Muscle of arm (tissue), 14 donors: ENCODE measurements at places on chromosomes 3 and 15.

DNA sequence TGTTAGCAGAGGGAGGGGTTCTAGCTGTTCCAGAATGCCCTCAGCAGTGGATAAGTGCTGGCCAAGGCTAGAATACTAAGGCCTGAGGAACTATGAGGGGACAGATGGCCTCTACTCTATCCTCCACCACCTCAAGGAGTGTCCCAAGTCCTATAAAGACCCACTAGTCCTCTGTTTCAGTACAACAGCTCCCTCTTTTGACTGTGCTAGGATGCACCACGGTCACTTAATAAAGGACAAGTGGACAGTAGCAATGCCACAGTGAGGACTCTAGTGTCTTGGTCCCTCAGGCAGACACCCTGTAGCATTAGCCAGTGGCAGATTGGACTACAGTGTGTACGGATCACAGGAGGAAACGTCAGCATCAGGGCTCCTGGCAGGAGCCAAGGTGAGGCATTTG, 171.8 kb upstream of the PROK2 start:
- no peak for DNase-seq

- DNase-seq: no peak
These were observed 45.2 kb downstream of the SPRED1 start for GRCh38 chr15:38297623-38298388.

GRCh38 chr3:9169326-9169725, 80.1 kb downstream of the SRGAP3 start:
- DNase-seq: no peak

GRCh38 chr15:77282333-77282732, 137.6 kb downstream of the PEAK1 start:
- DNase-seq: peak; percentile 67

DNA sequence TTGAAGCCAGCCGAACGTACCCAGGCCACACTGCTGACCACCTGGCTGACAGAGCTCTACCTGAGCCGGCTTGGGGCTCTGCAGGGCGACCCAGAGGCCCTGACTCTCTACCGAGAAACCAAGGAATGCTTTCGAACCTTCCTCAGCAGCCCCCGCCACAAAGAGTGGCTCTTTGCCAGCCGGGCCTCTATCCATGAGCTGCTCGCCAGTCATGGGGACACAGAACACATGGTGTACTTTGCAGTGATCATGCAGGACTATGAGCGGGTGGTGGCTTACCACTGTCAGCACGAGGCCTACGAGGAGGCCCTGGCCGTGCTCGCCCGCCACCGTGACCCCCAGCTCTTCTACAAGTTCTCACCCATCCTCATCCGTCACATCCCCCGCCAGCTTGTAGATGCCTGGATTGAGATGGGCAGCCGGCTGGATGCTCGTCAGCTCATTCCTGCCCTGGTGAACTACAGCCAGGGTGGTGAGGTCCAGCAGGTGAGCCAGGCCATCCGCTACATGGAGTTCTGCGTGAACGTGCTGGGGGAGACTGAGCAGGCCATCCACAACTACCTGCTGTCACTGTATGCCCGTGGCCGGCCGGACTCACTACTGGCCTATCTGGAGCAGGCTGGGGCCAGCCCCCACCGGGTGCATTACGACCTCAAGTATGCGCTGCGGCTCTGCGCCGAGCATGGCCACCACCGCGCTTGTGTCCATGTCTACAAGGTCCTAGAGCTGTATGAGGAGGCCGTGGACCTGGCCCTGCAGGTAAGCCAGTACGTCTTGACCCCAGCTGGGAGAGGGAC, 6.2 kb downstream of the VPS18 start:
- DNase-seq: no peak

DNA sequence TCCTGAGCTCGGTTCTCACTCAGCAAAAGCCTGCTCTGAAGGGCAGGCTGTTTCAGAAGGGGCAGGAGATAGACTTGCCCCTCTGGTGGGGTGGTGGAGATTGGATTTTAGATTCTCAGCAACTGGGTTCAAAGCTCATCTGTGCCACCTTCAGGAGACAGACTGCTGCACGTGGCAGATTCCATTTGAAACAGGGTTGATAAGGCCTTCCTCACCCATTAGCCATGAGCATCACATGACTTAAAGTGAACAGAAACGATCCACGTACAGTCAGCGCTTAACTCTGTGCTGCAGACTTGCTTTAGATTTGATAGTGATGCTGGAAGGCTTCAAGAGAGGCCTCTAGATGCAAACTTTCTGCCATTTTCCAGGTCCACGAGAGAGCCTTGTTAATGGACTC, 35.0 kb upstream of the MGLL start:
- DNase-seq: no peak

DNA sequence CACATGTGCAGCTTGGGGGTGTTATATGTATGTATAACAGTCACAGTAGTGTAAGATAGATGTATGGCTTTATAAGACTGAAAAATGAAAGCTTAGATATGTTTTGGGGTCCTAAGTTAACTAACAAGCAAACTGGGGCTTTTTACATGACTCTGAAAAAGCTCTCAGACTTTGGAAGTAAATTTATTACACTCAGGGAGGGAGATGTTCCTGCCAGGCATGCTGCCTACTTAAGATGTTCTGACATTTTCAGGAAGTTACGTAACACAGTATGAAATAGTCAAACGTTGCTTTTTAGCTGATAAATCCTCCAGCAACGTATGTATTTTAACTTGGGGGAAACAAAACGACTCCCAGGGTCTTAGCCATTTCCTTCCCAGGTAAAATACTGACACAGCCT, 1.7 kb upstream of the IFT57 start:
- no peak for DNase-seq

DNA sequence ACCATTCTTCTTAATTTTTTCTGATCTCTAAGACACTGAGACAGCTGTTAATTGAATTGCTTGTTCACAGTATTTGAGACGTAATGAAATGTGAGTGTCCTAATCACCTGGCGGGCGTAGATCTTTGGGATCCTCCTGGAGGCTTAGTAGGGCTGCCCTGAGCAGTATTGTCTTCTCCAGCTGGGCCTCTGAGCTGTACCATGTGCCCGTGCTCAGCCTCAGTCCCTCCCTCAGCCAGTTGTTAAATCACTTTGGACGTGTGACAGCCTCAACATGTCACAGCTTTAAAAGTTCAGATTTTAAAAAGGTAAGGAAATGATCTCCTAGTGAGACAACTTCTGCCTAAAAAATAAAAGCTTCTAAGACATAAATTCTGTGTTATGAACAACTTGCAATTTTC, 35.5 kb downstream of the IGF1R start:
- DNase-seq: peak; percentile 16

DNA sequence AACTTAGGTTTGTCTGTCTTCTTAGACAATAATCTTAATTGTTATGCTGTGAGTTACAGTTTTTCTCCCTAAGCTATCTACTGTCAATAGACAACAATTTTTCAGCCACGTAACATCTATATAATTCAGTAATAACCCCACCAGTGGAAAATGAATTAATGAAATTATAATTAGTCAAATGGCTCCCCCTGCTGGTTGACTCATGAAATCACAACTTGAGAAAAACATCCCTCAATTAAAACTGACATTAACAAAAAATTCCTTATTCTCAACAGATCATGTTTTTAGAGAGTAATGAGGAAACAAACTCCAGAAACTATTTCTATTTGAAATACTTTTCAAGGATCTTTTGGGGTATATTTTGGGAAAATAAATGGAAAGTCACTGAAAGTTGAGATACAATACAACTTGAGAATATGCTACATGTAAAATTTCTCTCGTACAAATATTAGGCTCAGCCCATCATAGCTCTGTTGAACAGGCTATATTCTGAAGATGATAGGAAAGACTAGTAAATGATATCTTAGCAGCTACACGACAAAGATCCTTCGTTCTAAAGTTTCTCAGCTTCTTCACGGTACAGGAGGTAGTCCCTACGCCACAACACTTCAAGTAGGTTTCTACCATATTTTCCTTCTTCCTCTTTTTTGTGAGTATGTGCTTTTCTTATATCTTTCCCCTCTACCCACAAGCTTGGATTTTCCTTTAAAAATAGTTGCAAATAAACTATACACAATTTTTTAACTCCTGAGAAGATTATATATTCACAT, 20.7 kb downstream of the PPP1R2 start:
- no peak for DNase-seq

- DNase-seq: no peak
These were observed 41.4 kb upstream of the FLNB start for GRCh38 chr3:57966829-57967228.

GRCh38 chr3:98482717-98483482, 14.6 kb upstream of the OR5K2 start:
- no peak for DNase-seq

GRCh38 chr15:79310612-79310984, 314 bp upstream of the TMED3 start:
- no peak for DNase-seq

DNA sequence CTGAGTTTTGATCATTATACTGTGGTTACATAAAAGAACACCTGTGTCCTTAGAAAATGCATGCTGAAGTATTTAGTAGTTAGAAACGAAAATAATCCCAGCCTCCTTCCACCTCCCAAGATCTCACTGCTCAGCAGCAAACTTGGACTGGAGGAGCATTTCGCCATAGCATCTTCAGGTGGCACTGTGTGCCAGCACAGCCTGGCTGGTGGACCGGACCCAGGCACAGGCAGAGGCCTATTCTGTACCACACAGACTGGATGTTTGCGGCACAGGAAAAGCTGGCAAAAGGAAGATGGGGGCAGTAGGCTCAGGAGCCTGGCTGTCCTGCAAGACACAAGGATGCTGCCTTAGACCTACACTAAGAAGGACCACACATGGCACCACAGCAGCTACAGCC, 10.2 kb downstream of the STIMATE start:
- no peak for DNase-seq

DNA sequence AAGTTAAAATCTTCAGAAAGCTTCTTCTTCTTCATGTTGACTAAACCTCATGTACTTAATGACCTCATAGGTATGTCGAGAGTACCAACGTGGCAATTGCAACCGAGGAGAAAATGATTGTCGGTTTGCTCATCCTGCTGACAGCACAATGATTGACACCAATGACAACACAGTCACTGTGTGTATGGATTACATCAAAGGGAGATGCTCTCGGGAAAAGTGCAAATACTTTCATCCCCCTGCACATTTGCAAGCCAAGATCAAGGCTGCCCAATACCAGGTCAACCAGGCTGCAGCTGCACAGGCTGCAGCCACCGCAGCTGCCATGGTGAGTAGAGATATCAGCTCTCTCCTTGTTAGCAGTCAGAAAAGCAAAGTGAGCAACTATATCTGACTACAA, 176.5 kb downstream of the MBNL1 start:
- DNase-seq: no peak

DNA sequence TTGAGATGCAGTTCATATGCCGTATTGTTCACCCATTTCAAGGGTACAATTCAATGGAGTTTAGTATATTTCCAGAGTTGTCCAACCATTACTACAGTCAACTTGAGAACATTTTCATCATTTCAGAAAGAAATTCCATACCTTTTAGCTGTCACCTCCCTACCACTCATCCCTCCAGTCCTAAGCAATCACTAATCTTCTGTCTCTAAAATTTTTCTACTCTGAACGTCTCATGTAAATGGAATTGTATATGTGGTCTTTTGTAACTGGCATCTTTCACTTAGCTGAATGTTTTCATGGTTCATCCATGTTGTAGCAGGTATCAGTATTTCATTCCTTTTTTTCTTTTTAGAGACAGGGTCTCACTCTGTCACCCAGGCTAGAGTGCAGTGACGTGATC, 51.1 kb downstream of the CMTM7 start:
- DNase-seq: no peak

GRCh38 chr3:15476378-15476777, 45.1 kb downstream of the COLQ start:
- DNase-seq: peak; percentile 45

- no peak for DNase-seq
These were observed 128.9 kb downstream of the NSMCE3 start for GRCh38 chr15:29140475-29141307.

DNA sequence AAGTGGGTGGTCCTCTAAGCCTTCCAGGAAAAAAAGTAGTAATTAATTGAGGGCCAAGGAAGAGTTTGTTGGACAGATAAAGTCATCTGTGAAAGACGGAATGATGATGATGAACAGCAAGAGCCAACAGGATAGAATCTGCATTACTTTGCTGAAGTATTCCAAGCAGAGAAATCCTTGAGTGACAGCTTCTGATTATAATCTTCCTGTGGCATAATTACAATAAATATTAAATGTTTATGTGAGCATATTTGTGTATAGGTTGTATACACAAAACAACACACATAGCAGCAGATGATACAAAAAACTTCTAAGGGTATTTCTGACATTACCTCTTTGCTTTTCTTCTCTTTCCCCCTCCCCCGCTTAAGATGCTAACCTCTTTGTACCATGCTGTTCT, 147.6 kb downstream of the SPATA16 start:
- DNase-seq: no peak

- DNase-seq: no peak
These were observed 34.2 kb downstream of the ALS2CL start for GRCh38 chr3:46659285-46659684.

GRCh38 chr15:59611276-59612260, at the start of gene GCNT3:
GCNT3 (plus strand) TSS chr15:59611783; CDS start chr15:59618239, 6,456 bp downstream.
- no peak for DNase-seq

DNA sequence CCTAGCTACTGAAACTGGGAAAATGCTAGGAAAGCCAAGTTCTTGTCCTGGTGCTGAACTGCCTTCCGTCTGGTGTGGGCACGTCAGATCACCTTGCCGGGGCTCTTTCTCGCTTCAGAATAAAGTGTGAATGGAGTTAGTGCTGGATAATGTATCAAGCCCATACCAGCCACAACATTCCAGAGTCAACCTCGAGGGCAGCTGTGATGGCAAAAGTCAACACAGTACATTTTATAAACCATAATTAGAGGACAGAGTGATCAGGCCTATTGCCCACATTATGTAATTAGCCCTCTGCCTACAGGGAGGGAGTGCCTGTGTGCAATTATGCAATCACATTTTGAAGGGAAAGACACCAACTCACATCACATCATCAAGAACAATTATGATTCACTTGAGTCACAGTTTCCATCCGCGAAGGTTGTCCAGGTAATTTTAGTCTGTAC, 165.2 kb downstream of the RORA start:
- DNase-seq: no peak

- DNase-seq: no peak
These were observed 4.5 kb downstream of the DNAJC13 start for GRCh38 chr3:132421832-132422231.

DNA sequence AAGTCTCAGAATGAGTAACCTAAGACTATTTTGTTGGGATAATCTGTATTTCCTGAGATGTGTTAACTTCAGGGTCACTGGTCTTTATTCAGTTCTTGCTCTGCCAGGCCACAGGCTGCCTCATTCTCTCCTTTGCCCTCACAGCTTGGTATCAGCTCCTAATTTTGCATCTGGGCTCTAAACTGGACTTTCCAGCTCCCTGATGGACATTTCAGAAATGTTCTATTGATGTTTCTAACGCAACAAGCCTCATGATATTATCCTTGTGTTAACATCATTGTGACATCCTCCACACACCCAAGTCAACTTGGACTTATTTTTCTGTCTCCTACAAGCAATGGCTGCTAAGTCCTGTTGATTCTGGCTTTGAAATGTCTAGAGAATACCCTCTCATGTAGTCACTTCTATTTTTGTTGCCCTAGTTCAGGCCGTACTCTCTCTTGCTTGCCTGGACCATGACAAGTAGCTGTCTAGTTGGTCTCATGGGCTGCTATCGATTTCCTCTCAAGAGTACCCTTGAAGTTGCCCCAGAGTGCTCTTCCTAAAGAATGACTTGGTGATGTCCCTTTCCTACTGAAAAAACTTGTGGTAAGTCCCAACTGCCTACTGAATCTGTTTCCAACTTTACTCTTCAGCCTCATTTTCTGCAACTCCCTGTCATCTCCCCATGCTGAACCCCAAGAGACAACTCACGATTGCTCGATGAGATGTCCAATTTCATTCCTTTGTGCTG, 52.7 kb downstream of the CHST2 start:
- DNase-seq: no peak
